Activated CD4-positive, alpha-beta memory T cell treated with anti-CD3 and anti-CD28 coated beads, Interleukin-2, amount 10 ng/mL, durations not matched to agents 7 days and 5 days (primary cell): ENCODE measurements at places on chromosomes 4 and X. TPM values are rescaled to one million over a fixed set of nuclear protein-coding genes. Genes with fewer than 3 reads are reported as not detected.

The ACOT9 gene
- total RNA-seq: 37.3 TPM

The SSX2 gene
- total RNA-seq: not detected

The XK gene
- total RNA-seq: not detected

The KLHL13 gene
- total RNA-seq: not detected

The COX18 gene
- 14.5 TPM for total RNA-seq

The COL25A1 gene
- not detected for total RNA-seq

The VEGFC gene
- total RNA-seq: not detected
